ENCODE measurements at places on chromosomes 1 and 21.

- no peak for DNase-seq
Observed at GRCh38 chr1:70436622-70437251, 25.7 kb downstream of the CTH start.

DNA sequence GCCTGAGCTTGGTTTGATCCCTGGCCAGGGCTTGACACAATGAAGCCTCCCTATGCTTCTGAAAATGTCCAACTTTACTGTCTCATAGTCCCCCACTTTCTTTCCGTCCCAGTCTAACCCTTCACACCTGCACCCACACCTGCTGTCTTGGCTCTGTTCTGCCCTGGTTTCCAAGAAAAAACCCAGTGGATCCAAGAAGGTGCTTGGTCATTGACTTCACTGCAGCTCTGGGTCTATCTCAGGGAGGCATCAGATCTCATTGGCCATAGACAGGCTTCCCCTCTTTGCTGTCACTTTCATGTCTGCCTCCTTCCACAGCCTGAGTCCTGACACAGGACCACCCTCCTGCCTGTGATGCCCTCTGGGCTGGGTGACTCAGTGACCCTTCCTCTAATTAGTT lies 37.8 kb upstream of the ETV3 start:
- DNase-seq = no peak

- no peak for DNase-seq
Observed at GRCh38 chr1:41101950-41102607, 80.6 kb upstream of the SLFNL1 start.

DNA sequence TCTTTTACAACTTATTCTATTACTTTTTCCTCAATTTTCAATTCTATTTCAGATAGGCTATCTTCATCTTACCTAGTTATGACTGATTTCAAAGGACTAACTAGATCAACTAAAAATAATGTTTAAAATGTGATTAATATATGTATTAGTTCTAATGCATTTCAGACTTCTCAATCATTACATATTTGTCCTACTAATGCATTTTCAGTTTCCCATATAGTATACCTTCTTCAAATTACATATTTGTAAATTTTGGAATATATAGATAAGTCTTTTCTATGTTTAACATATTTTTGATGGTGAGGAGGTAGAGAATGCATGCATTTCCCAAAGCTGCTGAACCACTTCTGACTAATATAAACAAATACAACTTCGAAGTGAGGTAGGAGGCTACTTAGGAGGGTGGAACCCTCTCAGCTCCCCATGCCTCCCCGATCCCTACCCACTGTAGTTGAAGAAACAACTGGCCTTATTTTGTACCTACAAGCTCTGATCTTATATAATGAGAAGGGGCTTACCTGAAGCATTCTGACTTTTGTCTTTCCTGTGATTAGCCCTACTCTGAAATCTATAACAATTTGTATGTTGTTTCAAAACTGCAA lies 1.7 kb downstream of the TRMT1L start:
- DNase-seq = no peak

- DNase-seq = no peak
Observed at GRCh38 chr1:92691925-92692324, 93.0 kb downstream of the EVI5 start.

DNA sequence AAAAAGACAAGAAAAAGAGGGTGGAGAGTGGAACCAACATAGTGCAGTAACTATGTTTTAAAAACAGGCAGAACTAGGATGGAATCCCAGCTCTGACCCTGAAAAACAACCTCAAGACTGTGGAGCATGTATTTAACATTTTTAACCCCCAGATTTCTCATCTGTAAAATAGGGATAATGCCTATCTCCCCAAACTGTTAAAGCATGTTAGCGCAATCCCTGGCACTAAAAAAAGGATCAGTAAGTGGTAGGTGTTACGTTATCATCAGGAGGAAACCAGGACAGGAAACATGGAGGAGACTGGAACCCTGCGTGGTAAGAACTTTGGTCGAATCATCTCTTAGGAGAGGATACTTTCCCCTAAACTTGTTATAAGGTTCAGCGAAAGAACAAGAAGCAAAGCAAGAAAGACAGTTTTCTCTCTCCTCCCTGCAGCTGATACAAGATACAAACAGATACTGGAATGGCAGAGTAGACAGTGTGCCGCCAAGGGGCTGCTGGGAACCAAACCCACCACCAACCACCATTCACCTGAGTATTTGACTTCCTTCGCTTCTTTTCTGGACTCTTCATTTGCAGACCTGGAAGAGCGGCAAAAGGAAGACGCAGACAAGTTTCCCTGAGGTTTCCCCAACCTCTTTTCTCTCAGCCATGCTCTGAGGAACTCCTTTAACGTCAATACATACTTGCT lies 991 bp downstream of the PYGO2 start:
- DNase-seq = no peak

- DNase-seq = no peak
Observed at GRCh38 chr1:49465486-49466185, 558.1 kb downstream of the AGBL4 start.

DNA sequence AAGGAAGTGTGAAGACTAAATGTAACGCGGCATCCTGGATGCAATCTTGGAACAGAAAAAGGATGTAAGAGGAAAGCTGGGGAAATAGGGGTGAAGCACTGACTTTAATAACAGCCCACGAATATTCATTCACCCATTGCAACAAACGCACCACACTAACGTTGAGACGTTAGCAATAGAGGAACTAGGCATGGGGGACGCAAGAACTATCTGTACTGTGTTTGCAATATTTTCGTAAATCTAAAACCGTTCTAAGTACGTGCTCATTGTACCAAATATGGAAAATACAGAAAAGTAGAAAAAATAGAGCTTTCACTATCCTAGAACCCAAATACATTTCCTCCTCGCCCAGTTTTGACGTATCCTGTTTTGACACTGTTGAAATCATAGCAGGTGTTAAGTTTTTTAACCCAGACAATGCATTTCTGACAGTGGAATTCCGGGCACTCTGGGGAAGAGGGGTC lies 3.9 kb downstream of the LAPTM5 start:
- peak; percentile 49 for DNase-seq

DNA sequence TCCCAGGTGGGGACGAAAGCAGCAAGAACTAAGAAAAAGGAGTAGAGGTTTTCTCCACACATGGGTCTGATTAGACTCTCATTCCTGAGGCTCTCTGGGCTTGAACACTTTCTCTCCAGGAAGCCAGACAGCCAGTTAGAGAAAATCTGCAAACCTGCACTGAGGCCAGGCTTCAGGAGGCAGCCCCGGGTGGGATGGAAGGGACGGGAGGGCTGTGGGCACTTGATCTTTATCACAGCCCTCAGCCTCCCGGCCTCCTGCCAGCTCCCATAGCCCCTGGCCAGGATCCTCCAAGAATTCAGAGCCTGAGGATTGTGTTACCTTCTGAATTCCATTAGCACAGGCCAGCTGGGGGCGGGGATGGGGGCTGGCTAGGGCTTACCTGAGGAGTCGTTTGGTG lies 40.1 kb downstream of the SERTAD4 start:
- DNase-seq = no peak

GRCh38 chr21:37546299-37546908 lies 179.8 kb downstream of the DYRK1A start:
- no peak for DNase-seq

GRCh38 chr1:15994590-15995351 lies 9.3 kb upstream of the SRARP start:
- DNase-seq = peak; percentile 51

- no peak for DNase-seq
Observed at GRCh38 chr1:214880956-214881355, 201.6 kb upstream of the KCNK2 start.

- DNase-seq = no peak
Observed at GRCh38 chr1:92081031-92081430, 886 bp downstream of the BTBD8 start.

All from CD4-positive, alpha-beta T cell treated with Interleukin-17A for 1 hour (primary cell).